CD4-positive, alpha-beta T cell treated with Interleukin-4 for 1 hour (primary cell): ENCODE measurements at places on chromosomes 7 and 10.
A peak's percentile ranks its signal among the peaks of the same experiment; 100 is the strongest.

- no peak for DNase-seq
Observed at GRCh38 chr10:125257521-125258108, 97.3 kb upstream of the CTBP2 start.

GRCh38 chr7:136023134-136023869, 46.1 kb upstream of the MTPN start:
- no peak for DNase-seq

- DNase-seq: no peak
Observed at GRCh38 chr7:116139007-116139406, 71.3 kb upstream of the TES start.

DNA sequence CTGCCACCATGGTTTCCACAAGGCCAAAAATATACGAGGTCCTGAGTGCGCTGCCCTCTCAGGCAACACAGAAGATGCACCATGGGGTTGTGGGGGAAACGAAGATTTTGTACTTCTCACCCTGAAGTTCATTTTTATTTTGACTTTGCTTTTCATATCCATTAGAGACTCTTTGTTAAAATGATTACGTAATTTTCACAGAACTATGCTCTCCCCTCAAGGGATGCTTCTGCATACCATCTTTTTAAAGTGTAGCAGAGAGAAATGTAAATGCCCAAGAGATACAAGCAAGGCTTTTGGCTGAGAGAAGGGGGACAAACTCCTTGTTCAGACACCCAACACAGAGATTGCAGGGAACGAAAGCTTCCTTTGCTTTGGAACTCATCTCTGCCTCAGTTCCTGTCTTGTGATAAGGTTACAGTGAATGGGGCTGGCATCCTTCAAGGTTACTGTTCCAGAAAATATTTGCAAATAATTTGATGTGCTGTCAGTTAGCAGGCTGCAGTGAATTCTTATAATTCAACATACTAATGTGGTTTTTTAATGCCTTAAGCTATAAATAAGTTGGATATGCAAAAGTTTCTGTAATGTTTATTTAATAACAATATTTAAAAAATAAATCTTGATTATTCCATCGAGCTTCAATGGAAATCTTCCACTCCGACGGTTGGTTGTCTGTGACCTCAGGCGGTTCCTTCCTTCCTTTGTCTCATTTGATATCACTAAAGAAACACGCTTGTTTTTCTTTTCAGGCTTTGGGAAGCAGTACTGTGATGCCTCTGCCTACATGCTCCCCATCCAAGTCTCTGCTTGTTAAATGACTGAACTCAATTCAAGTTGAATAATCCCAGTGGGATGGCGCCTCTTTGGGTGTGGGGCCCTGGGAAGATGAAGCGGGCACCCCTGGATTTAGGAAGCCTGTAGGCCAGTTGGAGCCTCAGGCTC, 209.3 kb upstream of the CTBP2 start:
- DNase-seq: no peak

DNA sequence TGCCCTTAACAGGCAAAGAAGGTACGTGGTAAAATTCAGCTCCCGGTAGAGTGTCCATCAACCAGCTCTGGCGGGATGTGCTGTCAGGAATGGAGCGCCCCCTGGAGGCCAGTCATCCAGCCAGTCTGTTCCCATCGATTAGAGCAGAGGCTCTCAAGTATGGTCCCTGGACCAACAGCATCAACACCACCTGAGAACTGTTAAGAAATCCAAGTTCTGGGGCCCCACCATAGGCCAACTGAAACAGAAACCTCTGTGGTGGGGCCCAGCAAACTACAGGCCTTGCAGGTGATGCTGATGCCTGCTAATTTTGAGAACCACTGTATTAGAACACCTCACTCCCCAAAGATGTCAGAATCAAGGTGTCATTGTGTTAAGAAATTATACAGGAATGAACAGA, 109.2 kb downstream of the DPY19L1 start:
- peak; percentile 37 for DNase-seq

- DNase-seq: no peak
Observed at GRCh38 chr7:22194658-22195273, 162.2 kb downstream of the RAPGEF5 start.

GRCh38 chr7:112481121-112481736, 438 bp downstream of the LSMEM1 start:
- DNase-seq: no peak

- DNase-seq: no peak
Observed at GRCh38 chr10:133461027-133461426, 7.3 kb downstream of the SCART1 start.

DNA sequence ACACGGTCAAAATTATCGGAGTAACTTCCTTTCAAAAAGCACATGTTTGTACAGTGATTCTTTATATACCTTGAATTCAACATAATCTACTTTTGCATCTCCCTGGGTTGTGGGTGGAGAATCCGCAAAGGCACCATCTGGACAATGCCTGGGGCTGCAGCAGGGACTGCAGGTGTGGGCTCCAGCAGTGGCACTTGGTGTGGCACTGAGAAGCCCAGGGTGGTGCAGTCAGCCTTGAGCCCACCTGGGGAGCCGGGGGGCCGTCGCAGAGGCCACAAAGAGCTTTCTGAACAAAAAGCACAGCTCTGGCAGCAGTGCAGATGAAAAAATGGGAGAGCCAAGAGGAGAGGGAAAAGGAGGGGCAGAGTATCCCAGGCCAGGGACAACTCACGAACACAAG, 22.2 kb downstream of the PARD3 start:
- DNase-seq: no peak

DNA sequence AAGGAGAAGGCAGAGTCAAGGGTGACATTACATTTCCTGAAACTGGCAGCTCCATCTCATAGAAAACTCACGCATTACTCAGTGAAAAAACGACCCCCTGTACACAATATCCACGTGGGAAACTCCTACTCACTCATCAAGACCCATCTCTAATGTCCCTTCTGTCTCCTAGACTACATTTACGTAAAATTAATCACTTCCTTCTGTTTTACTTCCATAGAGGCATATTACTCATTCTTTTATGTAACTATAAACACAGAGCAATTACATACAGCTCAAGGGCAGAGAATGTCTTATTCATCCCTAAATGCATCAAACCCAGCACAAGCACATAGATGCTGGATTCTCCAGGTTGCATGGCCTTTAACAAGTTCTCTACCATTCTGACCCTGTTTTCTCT, 281.8 kb downstream of the KCNMA1 start:
- DNase-seq: no peak

DNA sequence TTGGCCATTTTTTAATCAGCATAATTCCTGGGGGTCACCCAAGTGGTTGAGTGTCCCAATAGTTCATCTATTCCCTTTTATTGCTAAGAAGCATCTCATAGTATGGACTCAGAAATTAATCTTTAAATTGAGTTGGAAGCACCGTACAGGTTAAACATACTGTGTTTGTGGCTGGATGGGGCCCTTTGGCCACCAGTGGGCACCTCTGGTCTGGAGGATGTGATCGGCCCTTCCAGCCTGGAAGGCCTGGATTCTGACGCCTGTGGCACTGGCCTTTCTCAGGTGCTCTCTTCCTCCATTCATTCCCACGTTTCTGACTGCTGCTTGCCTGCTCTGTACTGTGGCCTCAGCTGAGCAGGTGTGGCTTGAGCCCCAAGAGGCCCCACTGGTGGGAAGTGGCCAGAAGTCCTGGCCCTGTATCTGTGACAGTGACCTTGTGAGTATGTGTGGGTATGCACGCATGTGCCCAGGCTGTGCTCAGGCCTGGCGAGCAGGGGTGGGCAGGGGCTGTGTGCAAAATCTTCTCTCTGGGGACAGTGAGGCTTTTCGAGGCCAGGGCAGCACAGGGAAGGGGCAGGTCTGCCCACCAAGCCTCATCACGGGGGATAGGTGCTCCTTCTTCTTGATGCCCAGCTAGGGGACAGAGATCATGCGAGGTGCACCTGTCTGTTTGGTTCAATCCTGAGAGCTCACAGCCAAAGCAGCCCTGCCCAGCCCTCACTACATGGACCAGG, 30.1 kb downstream of the LDB3 start:
- no peak for DNase-seq

DNA sequence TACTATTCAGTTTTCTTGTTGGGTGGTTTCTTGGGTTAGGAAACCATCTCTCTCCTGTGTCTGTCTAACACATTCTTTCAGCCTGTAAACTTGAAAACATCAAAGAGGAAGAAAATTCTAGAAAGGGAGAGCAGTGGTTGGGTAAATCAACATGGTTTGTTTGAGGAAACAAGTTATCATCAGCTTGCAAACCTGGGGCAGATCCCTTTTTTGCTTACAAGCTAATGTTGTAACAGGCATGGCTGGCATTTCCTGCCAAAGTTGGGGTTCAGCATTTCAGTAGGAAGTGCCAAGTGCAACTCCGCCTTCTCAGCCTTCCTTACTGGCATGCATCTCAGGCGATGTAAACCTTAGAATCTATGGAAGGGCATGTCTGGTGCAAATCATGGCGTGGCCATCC, 112.6 kb downstream of the EEPD1 start:
- DNase-seq: peak; percentile 46

DNA sequence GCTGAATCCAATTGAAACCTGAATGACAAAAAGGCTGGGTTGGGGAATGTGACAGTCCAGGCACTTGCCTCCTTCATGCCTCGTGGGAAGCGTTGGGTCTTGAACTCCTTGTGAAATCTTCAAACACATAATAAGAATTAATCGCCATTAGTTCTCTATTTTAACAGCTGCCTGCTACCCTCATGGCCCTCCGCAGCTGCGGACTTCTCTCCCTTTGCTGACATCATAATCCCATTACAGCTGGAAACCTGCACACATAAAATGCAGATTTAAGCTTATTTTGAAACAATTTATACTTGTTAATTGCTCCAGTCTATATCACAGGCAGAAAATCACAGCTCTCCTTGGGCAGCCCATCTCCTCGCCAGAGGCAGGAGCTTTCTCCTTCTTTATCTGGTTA, 403.0 kb upstream of the MKI67 start:
- no peak for DNase-seq

DNA sequence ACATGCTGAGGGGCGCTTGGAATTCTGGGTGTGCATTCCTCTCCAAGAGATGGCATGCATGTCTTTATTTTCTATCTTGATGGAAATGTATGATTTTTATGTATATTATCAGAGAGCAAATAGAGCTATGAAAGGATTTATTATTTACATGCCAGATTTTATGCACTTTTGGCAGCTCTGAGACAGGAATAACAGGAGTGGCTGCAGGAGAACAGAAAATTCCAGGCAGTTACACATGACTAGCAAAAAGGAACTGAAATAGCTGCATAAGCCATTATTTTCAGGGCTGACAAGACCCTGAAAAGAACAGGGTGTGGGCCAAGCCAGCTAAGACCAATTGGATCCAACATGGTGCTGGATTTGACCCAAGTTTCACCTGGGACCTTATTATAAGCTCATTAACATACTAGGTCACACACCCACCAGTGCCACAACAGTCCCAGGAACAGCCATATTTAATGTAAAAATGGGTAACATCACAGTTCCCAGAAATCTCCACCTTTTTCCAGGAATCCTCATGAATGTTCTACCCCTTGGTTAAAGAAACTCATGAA, 43.2 kb upstream of the ACSL5 start:
- DNase-seq: no peak

DNA sequence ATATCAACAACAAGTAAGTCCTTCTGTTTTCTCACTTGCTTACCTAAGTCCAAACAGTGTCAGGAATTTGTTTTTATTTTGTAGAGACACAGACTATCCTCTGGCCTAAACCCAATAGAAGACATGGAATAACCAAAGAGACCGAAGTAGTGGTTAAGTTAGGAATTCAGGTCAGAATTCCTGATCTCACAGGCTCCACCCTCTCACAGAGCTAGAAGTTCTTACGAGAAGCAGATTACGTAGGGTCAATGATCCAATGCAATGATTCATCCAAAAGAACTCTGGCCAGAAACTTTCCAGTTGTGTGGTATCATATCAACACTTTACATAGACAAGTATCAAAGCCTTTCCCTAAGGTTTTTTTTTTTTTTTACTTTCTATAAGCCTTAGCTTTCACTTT, 73.8 kb downstream of the IQUB start:
- no peak for DNase-seq

- DNase-seq: peak; percentile 11
Observed at GRCh38 chr10:114042895-114043531, 653 bp upstream of the ADRB1 start.
